Cortex of kidney (tissue), 1 donor: ENCODE measurements at places on chromosomes 1 and 21.

DNA sequence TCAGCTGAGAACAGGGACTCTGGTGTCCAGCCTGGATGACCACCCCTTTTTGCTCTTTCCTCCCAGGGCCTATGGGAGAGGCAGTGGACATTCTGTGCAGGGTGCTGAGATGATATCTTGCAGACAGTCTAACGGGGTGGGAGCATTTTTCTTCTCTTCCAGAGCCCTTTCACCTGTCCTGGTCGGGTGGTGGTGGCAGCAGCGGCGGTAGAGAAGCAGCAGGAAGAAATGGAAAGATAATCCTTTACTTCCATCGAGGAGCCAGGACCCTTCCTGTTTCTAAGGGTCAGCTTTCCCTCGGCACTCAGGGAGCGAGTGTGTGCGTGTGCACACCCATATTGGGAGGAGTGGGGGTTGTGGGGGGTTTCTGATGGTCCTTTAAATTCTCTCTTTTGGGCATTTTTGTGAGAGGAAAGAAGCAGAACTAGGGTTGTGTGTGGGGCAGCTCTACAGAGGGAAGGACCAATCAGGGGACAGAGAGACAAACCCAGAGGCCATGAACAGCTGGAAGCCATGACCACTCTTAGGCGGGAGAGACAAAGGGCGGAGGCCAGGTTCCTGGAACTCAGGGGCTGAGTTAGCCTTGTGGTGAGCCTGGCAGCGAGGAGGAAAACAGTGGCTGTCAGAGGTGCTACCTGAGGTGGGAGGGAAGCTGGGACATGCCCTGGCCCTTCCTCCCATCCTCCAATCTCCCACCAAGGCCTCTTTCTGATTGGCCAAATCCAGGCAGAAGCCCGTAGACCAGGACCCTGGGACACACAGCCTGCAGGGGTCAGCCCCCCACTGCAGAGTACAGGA lies 31.2 kb upstream of the CSF3R start:
- no peak for DNase-seq

DNA sequence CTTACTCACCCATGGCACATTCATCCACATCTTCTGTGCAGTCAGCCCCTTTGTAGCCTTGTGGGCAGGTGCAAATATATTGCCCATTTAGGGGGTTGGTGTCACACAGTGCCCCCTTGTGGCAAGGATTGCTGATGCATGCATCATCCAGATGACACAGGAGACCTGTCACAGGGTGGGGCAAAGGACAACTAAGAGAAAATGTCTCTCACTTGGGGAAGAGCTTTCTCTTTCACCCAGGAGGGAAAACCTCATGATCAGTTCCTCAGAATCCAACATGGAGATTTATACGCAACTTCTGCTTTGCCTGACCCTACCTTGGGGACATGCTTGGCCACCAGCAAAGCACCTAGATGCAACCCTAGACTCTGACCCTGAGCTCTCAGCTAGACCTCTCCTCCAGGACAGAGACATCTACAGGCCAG lies 71.8 kb upstream of the ADAM30 start:
- DNase-seq = no peak

DNA sequence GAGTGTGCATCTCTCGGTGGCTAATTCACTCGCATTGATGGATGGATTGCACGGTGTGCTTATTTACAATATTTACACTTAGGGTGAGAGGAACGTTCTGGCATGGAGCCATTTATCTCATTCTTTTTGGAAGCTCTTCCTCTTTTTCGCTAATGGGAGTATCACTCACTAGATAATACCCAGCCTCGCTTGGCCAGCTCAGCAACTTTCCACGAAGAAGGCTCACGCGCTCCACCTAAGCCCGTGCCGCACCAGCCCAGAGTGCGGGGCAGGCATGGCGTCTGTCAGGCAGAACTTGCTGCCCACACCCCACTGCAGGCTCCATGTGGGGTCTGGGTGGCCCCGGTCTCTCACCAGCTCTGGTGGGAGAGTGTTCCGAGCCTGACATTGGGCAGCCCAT lies 484.9 kb downstream of the NPHP4 start:
- DNase-seq = no peak

GRCh38 chr1:10625554-10625953 lies 150.8 kb downstream of the PEX14 start:
- no peak for DNase-seq

- DNase-seq = no peak
Measured at GRCh38 chr21:23853796-23854379, 1753.4 kb downstream of the MRPL39 start.

DNA sequence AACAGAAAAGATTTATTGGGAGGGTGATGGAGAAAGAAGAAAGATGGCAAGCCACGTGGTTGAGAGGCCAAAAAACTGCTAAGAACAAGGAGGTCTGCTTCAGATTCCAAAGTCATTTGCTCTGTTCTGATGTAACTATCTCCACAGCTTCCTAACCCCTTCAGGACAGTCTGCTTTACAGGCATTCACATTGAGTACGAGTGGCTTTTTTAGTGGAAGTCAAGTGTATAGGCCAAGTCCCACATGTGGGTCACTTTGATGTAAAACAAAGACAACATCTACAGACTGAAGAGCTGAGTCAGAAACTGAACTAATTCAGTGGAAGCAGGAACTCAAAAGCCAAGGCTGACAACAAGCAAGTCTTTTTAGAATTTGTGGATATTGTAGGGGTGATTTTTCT lies 128.7 kb upstream of the F3 start:
- no peak for DNase-seq

DNA sequence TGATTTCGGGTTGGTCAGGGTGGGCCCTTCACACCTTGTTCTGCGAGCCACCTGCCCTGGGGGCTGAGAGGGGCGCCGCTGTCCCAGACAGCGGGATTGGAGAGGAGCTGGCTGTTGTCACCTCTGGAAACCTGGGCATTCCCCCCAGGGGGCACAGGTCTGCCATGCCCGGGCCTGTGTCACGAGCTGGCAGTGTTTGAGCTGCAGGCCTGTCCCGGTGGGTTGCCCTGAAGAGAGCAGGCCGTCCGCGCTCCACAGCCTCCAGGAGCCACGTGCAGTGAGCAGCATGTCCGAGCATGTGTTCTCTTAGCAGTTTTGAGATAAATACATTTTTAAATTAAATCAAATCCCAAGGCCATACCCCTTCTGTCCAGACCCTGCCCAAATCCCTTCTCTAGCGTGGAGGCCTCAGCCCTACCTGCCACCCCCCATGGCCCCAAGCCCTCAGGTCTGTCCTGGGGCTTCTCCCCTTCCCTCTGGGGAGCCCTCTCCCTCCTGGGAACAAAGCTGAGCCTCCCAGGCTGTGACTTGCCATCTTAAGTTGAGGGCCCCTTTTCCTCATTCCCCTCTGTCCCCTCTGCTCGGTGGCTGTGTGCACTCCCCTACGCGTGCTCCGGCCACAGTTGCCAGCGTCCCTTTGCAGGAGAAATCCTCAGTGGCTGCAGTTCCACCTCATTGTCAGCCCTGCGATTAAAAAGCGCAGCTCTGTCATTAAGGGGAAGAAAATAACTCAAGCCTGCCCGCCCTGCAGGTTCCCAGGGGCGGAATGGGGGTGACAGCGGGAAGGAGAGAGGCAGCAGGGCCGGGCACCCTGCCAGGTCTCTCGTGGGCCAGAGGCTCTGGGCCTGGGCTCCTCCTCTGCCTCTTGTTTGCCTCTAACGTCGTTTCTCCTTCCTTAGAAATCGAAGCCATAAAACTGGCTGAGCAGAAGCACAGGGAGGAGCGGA lies 26.6 kb downstream of the SLX9 start:
- no peak for DNase-seq

DNA sequence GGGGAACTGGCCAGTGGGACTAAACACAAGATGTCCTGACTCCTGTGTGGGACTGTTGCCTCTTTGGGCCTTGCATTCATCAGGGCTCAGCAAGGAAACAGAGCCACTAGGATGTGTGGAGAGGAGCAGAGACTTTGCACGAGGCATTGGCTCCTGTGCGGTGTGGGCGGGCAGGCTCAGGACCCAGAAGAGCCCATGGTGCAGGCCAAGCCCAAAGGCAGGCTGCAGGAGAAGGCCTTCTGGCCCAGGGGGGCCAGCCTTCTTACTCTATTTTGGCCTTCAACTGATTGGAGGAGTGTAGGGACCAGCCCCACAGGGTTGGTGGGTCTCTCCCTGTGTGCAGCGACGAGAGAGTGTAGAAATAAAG lies 23.5 kb downstream of the LRRC3 start:
- no peak for DNase-seq

DNA sequence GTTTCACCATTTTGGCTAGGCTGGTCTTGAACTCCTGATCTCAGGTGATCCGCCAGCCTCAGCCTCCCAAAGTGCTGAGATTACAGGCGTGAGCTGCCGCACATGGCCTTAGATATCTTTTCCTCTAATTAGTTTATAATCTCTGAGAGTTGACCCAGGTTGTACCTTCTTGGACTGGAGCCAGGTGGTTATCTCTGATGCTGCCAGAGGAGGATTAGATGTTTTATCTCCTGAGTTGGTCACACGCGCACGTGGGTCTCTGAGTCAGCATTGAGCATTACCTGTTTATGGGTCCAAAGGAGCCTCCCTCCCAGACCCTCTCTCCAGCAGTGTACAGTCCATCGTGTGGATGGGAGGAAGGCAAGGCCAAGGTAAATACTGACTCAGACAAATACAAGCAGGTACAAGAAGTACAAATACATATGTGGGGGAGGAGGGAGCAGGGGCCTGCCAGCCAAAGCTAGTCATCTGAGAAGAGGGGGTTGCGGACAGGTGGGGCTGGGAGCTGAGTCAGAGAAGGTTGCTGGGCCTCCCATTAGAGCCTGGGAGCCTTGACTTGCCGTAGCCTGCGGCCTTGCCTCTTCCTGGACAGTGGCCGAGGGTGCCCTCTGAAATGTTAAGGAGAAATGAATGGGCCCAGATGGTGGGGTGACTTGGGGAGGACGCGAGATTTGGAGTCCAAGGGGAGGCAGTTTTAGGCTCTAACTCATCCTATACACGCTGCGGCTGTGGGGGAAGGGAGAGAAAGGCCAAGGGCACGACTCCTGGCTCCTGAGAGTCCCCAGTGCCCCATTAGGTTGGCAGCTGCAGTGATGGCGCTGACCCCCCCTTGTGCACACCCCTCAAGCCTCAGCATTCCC lies 13.1 kb downstream of the IL6R start:
- DNase-seq = no peak

DNA sequence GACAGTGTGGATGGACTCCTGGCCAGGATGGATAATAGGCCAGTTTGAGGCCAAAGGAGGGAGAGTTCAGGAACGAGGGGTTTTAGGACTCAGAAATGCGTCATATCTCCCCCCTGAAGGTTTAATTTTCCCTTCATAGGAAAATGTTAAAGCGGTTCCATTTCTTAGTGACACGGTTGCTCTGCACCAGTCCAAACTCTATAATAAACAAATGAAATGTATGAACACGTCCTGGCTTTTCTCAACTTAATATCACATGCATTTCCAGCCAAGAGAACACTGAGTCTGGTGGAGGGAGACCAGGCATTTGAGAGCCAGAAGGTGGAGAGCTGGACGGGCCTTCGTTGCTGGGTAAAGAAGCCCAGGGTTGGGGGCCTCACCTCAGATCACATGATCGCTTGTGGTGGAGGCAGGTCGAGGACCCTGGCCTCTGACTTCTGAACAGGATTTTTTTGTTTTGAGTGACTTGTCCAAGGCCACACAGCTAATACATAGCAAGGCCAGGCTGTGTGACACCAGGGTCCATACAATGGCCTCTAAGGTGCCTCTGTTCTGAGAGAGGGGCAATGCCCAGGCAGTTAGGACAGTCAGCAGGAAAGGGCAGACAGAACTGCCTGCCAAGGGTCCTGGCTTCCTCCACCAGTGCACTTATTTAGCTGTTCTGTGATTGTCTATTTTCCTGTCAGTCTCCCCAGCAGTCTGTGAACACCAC lies 11.4 kb downstream of the SLC1A7 start:
- DNase-seq = no peak

DNA sequence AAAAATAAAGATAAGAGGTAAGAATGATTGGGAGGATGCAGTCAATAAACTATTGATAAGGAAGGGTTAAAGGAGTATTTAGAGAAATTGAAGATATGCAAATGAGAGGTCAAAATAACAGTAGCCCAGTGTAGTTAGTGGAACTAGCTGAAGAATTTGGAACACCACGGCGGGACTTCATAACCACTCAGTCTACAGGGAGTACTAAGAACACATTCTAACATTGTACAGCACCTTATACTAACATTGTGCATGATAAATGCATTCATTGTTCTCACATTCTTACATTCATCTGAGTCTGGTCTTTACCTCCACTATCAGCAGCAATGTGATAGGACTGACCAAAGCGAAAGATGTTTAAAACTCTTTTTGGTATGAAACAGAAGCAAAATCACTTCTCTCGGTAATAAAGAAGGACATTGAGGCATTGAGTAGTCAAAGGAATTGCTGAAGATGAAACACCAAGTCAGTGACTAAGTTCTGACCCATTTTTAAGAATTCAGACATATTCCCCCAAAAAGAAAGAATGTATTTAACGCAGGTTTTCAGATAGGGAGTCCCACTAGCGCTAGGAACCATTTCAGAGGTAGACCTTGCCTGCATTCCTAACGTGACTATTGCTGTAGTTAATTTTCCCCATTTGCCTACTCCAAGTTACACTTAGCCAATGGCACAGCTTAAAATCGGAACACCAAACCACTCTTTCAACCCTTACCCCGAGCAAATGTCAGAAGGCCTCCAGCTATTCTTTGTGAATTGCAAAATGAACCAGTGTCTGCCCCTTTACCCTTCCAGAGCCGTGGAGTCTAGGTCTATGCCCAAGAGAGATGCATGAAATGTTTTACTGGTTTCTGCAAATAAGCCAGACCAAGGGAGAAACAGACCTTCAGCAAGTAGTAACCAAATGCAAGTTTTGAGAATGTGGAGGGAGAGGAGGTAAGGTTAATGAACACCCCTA lies 108.8 kb upstream of the IRF2BP2 start:
- DNase-seq = no peak

DNA sequence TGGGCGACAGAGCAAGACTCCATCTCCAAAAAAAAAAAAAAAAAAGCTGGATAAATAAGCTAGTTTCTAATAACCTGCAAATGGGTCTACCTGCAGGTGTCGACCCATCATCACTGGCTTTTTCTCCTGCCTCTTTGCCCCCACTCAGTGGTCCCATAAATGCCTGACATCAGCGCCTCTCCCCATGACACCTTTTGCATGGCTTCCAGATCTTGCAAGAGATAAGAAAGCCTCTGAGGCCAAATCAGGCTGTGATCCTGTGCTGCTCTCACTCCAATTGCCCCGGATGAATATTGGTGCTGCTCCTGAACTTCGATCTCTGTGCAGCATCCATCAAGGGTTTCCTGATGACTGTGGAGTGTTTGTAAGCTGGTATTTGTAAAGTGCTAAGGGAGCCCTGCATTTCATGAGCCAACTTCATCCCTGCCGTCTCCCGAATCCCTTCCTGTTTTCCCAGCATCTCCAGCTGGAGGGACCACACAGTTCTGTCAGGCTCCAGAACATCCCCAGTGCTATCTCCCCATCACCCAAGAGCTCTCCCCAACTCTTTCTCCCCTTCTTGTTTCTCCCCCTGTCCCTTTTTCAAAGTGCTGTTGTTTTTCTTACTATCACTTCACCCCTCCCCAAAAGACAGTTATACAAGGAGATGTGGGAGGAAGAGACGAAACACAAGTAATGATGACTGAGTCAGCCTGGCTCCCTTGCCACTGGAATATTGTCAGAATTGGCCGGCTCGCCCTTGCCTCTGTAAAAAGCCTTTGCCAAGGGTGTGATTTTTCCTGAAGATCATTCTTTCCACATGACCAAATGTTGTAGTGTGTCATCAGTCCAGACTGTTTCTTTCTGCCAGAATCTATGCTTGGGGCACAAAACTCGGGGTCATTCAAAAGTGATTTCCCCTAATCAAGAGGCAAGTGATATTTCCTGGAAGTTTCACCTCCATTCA lies 2.8 kb upstream of the EFHD2 start:
- no peak for DNase-seq

- no peak for DNase-seq
Measured at GRCh38 chr1:50851034-50851433, 109.0 kb downstream of the FAF1 start.

- no peak for DNase-seq
Measured at GRCh38 chr21:35520302-35520701, 471.2 kb upstream of the RUNX1 start.
